Activated CD4-positive, alpha-beta T cell treated with anti-CD3 and anti-CD28 coated beads, Interleukin-2, amount 50 U/mL, for 1 hour (primary cell): ENCODE measurements at places on chromosomes 16 and 17.

DNA sequence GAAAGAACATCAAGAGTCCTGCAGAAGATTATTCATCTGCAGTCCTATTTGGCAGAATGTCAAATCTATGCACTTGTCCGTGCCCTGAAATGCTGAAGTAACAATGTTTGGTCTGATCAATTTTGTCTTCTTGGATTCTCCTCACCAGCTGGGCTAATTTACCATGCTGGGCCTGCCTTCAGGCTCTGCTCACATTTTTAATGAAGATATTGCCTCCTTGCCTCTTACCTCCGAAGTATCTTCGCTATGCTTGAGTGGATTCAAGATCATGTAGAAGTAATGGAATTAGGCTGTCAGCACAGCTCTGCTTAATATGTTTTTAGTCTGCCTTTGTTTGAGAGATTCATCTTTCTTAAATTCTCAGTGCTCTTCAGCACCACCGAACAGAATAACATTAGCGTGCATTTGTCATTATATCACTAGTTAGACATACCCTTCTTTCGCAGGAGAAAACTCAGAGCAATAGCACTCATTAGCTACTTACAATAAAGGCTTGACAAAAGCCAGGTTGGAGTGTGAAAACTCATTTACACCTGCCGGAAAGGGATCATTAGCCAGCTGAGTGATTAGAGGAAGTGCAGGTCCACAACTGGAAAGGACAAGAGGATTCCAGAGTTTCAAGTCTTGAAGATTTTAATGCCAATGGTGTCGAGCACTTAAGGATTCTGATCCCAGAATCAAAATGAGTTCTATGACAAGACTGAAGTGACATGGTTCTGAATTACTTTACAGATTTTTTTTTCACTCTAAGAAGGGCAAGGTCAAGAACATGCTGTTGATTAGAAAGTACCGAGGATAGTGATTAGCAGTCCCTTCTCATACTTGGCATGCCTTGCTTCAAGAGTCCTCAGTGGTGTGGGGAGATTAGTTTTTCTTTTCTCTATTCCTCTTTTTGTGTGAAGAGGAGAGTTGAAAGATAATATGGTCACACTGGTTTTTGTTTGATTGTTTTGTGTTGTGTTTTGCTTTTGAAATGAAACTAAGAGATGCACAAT is 405.6 kb upstream of the TOM1L1 start:
- no peak for DNase-seq

GRCh38 chr16:85087899-85088569 is 24.2 kb downstream of the CIBAR2 start:
- DNase-seq = no peak

- DNase-seq = no peak
These were observed 6.2 kb upstream of the CBFA2T3 start for GRCh38 chr16:88983165-88983564.

- DNase-seq = peak; percentile 51
These were observed 22.4 kb upstream of the EIF1 start for GRCh38 chr17:41666237-41666641.

DNA sequence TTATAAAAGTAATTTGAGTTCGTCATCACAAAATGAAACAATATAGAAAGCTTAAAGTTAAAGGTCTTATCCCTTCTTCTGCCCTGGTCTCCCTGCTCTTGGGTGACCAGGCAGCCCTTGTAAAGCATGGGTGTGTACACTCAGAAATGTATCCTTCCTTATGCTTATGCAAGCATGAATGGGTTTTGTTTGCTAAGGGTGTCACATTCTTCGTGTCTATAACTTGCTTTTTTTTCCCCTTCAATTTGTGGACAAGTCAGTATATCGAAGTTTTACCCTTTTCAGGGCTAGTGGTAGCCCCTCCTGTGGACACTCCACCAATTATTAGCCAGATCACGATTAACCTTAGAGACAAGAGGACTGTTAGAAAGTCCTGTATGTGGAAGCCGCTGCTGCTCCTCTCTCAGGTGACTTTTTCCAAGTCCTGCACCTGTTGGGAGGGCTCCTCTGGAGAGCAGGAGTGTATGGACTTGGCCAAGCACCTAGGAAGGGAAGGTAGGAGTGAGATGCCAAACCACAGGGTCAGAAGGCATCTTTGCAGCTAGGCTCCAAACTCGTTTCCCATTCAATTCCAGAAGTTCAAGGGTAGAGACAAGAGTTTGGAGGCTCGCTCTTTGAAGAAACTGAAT is 50.9 kb downstream of the LDHD start:
- DNase-seq = no peak

DNA sequence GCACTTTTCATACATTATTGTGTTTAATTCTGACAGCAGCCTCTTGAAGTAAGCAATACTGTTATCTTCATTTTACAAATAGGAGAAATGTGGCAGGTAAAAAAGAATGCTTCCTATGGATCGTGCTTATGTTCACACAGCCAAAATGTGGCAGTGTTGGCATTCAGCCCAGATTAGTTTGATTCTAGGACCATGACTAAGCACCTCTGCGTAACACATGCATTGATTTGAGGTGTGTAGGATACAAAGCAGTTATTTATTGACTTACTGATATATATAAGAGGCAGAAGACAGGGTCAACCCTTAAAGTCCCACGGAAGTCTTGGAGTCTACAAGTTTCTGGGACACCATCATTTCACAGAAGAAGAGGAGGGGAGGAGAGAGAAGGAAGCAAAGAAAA is 1144.4 kb upstream of the GOT2 start:
- no peak for DNase-seq

DNA sequence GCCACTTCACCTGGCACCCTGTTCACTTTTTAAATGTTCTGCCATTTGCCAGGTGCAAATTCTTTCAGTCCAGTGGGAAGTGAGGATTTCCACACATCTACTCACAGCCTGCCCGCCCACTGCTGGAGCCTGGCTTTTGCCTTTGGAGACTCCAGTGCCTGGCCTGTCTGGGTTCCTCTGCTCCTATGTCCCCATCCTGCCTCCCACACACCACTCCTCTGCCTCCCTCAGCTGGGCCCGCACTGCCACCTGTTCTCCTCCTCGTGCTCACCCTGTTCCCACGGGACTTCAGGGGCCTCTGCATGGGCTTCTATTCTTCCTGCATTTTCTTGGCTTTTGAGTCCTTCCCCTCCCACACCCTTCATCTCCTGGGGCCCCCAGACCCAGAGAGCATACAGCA is 7.9 kb upstream of the NDRG4 start:
- DNase-seq = no peak

DNA sequence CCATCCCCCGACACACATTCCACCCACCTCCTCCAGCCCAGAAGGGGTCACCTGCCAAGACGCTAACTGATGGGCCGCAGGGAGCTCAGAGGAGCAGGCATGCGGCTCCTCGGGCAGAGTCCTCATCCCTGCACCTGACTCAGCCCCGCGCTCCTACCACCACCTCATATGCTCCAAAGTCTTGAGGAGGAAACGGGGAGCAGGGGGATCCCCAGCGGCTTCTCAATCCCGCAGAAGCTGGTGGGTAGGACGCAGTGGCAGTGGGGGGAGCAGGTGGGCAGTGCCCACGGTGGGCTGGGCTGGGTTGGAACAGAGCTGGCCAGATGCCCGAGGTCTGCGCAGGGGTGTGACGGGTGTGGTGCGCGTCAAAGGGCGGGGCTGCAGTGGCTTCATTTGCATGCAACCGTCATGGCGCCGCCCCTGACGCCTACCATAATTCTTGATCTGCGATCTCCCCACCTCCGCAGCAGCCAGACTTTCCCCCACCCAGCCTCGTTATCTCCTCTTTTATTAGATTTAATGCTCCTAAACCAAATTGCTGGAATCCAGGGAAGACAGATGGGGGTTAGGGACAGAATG is 39.0 kb upstream of the EMP2 start:
- DNase-seq = no peak

GRCh38 chr17:32627239-32627996 is 140.6 kb downstream of the CDK5R1 start:
- DNase-seq = no peak

DNA sequence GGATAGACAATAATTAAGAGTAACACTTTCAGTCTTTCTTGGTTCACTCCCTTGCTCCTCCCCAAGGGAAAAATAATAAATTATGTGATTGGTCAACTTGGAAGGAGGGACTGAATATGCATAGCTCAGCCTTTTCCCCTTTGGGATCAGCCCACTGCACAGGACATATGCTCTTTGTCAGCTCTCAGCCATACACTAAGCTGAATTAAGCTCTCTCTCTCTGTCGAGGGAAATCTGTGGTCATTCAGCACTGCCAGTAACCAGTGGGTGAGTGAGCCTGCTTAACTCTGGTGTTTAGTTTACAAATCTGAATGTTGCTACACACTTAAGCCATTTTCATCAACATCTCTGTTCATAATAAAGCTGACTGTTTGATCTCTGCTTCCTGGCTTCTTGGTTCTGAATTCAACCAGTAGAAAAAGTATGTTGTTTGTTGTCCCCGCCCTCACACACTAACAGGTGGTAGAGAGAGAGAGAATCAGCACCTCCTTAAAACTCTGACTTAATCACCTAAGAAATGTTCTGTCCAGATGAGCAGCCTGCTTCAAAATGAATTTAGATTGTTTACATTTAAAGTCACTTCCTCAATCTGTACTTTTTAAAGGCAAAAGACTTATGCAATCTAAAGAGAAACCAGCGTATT is 102.3 kb upstream of the C17orf78 start:
- no peak for DNase-seq

- DNase-seq = no peak
These were observed 22.2 kb downstream of the KRT23 start for GRCh38 chr17:40915199-40915661.

GRCh38 chr17:54269881-54270280 is 447.2 kb downstream of the KIF2B start:
- no peak for DNase-seq

GRCh38 chr16:84593825-84594724 is 23.8 kb downstream of the COTL1 start:
- DNase-seq = peak; percentile 75

GRCh38 chr17:7440113-7440833 is 961 bp downstream of the FGF11 start:
- peak; percentile 12 for DNase-seq

GRCh38 chr17:81388612-81389367 is 6.5 kb upstream of the BAHCC1 start:
- DNase-seq = no peak

GRCh38 chr17:80145076-80146075 is 1.6 kb downstream of the EIF4A3 start:
- DNase-seq = no peak

DNA sequence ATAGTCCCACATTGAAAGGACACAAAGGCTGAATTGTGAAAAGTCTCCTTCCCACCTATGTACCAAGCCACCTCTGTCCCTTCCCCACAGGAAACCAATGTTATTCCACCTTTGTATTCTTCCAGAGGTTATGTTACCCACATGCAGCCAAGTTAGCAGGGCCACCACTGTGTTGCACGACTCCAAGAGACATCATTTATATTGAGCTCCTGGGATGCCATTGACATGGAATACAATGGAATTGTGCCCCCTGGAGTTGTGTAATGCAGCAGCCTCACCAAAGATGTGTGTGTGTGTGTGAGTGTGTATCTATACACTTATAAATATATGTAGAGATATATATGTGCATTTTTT is 21.6 kb upstream of the MSI2 start:
- DNase-seq = no peak

DNA sequence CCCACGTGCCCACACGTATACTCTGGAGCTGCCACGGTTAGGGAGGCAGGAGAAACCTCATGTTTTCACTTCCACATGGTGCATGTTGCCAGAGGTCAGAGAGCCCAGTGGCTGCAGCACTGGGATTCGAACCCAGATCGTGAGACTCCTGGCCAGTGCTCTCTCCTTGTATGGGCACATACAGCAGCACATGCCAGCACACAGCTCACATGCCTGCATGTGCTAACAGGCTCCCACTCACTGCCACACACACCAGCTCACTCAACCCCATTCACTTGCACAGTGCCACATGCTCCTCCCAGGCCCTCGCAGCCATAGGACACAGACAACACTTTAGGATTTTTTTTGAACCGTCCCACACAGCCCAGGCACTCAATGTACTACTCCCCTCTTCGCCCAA is 49.5 kb upstream of the MRPS23 start:
- no peak for DNase-seq
